ENCODE measurements at places on chromosomes 4 and X.
A peak's percentile ranks its signal among the peaks of the same experiment; 100 is the strongest.

DNA sequence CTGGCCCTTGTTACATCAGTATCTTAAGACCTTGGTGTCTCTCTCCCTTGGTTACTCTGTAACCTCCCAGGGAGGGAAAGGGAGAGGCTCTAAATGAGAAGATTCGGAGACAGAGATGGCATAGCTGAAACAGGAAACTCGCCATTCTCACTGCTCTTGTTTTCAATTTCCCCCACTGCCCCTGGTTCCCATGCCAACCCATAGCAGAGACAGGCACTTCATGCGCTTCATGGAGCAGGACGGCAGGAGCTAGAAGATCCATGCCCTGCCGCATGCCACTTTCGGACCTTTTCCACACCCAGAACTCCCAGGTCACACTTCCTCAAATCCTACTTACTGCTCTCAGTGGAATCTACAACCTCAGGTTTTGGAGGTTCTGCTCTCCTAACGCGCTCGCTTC lies 3.1 kb downstream of the ZMYM3 start:
- DNase-seq: no peak

GRCh38 chr4:134145369-134145768 lies 56.2 kb downstream of the PABPC4L start:
- DNase-seq: no peak

GRCh38 chr4:55347610-55348228 lies 1.7 kb downstream of the SRD5A3 start:
- no peak for DNase-seq

- no peak for DNase-seq
Measured at GRCh38 chrX:47158131-47158530, 13.1 kb downstream of the RBM10 start.

- no peak for DNase-seq
Measured at GRCh38 chr4:10124167-10124930, 7.8 kb upstream of the WDR1 start.

DNA sequence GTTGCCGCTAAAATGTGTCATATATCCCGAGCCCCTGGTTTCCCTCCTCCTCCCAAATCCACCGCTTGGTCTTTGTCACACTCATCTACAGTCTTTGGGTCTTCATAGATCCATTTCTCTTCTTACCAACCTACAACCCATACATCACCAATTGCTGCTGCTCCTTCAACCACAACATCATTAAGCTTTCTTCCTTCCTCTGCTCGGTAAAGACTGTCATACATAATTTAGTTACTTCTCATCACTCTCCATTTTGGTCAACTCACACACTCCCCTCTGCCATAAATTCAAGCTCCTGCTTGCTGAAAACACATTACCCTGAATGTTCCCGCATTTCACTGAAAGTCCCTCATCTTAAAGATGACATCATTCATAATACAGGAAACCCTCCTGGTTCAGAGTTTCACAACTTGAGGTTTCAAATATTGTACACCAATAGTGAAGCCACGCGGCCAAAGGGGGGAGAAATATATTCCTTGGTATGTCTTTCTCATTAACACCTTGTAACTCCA lies 1.7 kb upstream of the DCTD start:
- DNase-seq: no peak

DNA sequence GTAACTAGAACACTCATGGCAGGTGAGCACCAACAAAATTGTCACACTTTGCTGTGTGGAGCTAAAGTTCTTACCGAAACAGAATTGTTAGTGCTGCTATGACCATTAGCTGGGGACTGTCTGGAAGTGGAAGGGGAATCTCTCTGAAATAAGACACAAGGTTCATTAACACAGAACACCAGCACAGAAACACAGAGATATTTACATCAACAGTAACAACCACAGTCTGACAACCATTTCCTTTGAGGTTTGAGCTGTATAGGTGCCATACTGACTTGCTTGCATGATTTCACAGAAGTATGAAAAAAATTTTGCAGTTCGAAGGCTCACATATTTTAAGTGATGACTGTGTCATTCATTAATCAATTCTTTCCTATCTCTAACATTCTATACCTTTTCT lies 109.8 kb downstream of the NYX start:
- DNase-seq: no peak

DNA sequence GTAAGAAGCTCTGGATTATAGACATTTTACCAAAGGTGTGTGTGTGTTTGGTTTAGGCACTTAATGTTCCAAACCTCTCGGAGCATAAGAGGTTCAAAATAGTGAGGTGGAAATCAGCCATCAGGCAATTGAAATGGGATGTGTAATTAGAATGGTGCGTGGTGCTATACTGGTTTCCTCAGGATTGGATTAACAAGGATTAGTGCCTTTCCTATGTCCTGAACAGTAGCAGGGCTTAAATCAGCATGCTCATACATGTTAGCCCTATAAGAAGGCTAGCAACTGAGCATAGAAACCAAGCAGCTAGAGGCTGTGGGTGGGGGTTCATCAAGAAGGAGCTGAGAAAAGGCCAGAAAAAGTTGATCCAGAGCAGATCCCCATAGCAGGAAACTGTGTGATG lies 256.8 kb upstream of the CXXC4 start:
- DNase-seq: no peak

- no peak for DNase-seq
Measured at GRCh38 chr4:99404595-99405287, 30.4 kb downstream of the ADH7 start.

DNA sequence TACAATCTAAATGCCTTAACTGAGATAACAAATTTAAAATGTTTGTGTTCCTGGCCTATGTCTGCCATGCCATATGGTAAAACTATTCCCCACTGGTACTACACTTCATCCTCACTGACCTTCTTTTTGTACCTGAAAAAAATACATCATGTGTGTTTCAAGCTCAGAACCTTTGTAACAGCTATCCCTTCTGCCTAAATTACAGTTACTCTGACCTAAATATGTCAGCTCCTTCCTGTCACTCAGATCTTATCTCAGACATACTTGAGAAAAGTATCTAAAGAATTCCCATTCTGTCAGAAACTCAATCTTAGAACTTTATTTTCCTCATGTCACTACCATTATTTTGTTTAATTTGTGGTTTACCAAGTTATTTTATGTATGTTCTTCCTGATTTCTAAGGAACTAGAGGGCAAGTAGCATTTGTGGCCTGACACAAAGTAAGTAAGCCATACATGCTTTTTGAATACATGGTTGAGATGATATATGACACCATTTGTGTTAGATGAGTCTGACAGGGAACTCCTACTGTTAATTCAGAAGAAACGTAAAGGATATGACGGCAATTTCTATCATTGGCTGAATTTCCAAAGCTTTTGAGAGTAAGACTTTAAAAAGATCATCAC lies 456.5 kb upstream of the NDST3 start:
- DNase-seq: no peak

- no peak for DNase-seq
Measured at GRCh38 chr4:22389240-22389870, 126.5 kb downstream of the ADGRA3 start.

DNA sequence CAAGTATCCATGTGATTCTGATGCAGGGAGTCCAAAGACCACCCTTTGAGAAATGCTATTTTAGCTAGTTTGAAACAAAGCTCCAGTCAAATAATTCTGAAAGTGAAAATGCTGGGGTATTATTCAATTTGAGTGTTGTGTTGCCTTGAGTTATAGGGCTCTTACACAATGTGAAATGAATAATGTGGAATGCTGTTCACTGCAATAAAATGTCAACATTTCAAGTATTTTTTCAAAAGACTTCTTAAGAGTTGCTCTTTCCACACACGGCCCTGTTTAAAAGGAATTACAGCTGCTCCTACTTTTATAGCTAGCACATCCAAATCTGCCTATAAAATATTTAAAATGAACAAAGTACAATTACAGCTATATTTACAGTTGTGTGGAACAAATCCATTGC lies 27.5 kb upstream of the PLS3 start:
- no peak for DNase-seq

DNA sequence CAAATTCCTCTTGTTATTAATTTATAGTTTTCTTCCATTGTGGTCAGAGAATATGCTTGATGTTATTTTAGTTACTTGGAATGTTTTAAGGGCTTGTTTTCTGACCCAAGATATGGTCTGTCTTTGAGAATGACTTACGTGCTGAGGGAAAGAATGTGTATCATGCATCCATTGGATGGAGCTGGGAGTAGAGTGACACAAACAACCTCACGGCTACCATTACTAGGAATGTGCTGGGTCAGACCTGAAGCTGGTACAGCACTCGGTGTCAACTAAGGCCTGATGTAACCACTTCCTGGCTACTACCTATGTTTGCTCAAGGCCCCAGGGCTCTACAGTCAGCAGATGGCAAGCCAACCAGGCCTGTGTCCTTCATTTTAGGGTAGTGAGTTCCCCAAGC lies 257.8 kb downstream of the FAT4 start:
- no peak for DNase-seq

GRCh38 chrX:47587091-47587891 lies 5.1 kb downstream of the TIMP1 start:
- DNase-seq: no peak

DNA sequence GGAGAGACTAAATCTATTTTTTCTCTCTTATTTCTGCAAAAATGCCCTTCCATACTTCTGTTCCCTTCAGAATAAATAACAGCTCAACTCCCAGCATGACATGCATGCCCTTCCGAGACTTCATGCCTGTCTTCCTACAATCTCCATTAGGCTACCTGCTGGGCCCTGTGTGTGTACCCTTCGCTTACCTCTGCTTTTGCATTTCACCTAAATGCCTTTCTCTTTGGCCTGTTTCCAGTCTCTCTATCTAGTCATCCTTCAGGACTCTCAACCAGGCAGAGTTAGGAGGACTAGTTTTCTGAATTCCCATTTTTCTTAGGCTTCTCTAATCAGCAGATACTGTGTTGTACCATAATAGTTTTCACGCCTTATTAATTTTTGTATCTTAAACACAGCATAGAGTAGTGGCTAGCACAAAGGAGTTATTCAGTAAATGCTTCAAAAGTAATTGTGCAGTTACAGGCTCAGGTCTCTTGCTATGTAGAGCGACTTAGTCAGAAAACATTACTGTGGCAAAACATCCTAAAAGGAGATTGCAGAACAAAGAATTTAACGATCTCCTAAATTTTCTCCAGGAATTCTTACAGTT lies 20.5 kb downstream of the SEPTIN11 start:
- no peak for DNase-seq

- DNase-seq: no peak
Measured at GRCh38 chrX:151812661-151813060, 78.1 kb downstream of the CNGA2 start.

DNA sequence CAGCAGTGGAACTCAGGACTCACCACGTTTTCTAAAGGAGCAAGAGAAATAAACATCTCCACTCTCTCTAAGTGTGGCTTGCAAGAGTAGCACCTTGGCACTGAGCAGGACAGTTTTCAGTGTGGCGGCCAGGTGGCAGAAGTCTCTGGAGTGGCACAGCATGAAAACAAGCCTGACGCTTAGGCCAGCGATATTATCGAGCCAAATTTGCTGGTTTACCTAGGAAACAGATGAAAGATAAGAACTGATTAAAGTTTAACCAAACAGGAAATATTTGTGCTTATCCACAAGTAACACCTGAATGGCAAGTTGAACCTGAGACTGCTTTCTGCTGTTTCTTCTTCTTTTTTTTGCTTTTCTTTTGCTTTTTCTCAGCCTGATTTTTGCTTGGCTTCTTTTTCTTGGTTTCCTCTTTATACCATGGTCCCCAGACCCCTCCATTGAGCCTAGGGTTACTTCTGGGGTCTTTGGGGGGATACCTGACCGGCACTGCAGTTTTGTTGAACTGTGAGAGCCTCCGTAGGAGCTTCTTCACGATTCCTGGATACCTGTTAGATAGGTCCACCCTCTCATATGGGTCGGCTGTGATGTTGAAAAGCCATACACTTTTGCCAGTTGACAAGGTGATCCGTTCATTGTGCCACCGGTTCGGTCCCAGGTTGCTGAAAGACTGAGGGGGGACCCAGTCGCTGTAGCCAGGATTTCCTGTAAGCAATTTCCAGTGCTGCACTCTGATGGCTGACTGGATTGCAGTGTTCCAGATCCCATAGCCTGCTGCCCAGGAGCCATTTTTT lies 77.3 kb downstream of the ARSJ start:
- DNase-seq: peak; percentile 38

- DNase-seq: no peak
Measured at GRCh38 chr4:144634978-144635747, 10.8 kb upstream of the HHIP start.

- no peak for DNase-seq
Measured at GRCh38 chrX:20529301-20529700, 262.6 kb upstream of the RPS6KA3 start.

DNA sequence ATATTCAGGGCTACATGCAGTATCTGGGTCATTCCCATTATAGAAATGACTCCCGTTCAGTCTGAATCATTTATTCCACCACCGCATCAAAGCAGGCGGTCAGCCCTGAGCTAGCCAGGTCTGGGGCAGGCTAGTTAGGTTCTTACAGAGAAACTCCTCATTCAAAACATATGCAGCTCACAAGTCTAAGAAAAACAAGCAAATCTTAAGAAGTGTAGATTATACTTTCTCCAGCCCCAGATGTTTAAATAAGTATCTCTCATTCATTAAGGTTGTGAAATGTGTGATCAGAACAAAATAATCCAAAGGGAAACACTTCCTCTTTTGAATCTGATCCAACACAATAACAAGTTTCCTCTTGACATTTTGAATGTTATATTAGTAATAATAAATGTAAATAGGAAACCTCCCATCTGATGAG lies 441.9 kb downstream of the INPP4B start:
- no peak for DNase-seq

DNA sequence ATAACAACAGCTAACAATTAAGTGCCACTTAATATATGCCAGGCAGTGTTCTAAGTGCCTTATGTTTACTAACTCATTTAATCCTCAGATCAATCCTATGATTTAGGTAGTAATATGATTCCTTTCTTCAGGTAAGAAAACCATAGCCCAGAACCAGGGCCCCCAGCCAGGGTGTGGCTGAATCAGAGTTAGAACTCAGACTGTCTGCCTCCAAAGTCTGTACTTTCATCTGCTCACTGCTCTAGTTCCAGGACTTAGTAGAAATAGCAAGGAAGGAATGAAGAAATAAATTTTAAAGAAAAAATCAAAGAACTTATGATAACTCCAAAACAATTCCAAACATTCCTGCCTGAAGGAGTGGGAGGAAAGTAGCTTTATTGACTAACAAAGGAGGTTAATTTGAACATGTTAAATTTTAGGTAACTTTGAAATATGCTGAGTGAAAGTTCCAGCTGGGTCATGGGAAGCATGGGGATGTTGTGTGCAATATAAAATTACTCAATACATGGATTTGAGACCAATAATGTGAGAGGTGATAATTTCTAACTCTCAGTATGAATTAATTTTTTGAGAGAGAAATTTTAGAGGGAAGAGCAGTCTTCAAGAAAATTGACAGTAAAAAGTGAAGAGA lies 8.8 kb upstream of the ADH1C start:
- no peak for DNase-seq

DNA sequence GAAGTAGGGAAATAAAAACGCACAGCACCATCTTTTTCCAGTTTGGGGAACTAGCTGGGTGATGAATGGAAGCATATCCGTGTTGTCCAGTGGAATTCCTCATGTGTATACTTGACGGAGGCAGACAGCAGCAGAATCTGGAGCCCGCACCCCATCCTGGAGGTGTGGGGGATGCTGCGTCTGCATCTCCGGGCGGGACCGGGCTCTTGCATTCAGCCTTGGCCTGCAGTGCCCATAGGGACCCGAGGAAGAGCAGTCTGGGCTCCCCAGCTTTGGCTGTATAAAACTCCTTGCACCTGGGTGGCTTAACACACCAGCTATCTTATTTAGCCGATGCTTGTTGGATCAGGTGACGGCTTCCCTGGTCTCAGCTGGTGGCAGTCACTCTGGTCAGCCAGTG lies 39.7 kb upstream of the LRPAP1 start:
- DNase-seq: no peak

GRCh38 chrX:64191281-64192010 lies 14.1 kb downstream of the AMER1 start:
- DNase-seq: no peak

Data from activated CD4-positive, CD25-positive, alpha-beta regulatory T cell treated with anti-CD3 and anti-CD28 coated beads, Interleukin-2, amount 50 U/mL, for 16 hours (primary cell).